Panc1 (cell line): ENCODE measurements at places on chromosomes 5 and 9.

DNA sequence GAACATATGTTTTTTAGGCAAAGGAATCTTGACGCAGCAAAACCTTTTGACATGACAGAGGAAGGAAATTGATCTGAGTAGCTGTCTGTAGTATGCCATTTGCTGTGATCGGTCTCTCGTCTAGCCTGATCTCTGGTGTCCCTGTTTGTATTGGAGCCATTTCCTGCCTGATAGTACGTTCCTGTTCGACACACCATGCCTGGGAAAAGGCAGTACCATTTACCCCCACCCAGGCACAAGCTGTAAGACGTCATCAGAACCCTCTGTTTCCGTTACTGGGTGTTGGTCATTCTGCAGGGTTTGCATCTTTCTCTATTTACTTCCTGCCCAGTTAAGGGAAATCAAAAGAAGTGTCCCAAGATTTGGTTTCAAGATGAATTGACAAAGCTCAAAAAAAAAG lies 129.7 kb downstream of the CEMIP2 start:
- no peak for DNase-seq

- no peak for DNase-seq
These were observed 34.7 kb downstream of the ADRB2 start for GRCh38 chr5:148861088-148861487.

DNA sequence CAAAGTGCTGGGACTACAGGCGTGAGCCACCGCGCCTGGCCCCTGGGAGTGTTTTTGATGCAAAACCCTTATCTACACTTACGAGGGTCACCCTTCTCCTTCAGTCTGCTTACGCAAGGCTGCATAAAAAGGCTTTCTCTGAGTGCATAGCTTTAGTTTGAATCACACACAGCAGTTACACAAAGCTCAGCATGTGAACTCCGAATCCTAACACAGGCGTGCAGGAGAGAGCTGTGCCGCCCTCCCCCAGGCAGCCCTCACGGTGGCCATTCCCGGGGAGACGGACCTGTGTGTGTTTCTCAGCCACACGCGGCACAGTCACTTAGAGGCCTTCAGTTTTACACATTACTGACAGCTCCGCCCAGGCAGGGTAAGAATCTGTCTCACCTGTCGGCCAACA lies 26.7 kb downstream of the EXD3 start:
- no peak for DNase-seq

- no peak for DNase-seq
These were observed 75.2 kb upstream of the FREM1 start for GRCh38 chr9:14985419-14985818.

DNA sequence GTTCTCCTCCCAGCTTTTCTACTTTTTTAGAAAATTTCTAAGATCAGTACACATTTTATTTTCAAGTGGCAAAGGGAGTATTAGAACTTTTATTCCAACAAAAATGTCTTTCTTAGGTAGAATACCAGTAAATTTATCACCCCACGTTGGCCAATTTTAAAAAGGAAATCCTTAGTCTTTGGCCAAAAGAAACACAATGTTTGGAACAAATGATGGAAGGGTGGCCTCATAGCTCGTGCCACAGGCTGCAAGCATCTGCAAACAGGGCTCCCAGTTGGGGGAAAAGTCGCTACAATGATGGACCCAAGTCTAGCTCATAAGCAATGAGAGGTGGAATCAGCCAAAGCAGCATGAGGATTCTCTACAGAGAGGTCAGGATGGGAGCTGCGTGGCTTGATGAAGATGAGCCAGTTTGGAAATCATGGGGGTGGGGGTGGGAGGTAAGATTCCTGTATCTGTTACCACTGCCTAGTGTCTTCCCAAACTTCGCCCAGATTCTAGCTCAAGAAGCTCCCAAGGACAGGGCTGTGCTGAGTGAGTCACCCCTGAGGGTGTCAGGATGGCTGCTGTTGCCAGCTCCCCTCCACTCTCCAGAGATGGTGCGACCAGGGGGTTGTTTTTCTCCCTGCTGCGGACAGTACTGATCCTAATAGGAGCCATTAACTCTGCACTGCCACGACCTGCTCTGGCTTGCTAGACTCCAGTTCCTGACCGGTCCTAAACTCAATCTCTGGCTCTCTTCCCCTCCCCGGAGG lies 75.6 kb downstream of the DCP2 start:
- DNase-seq = no peak

GRCh38 chr9:72473474-72474261 lies 47.7 kb upstream of the TMC1 start:
- DNase-seq = no peak

GRCh38 chr5:127696683-127697082 lies 6.5 kb upstream of the CCDC192 start:
- no peak for DNase-seq

- no peak for DNase-seq
These were observed 13.6 kb downstream of the FAT2 start for GRCh38 chr5:151577566-151577965.

GRCh38 chr9:74526215-74526614 lies 29.1 kb downstream of the RORB start:
- no peak for DNase-seq

DNA sequence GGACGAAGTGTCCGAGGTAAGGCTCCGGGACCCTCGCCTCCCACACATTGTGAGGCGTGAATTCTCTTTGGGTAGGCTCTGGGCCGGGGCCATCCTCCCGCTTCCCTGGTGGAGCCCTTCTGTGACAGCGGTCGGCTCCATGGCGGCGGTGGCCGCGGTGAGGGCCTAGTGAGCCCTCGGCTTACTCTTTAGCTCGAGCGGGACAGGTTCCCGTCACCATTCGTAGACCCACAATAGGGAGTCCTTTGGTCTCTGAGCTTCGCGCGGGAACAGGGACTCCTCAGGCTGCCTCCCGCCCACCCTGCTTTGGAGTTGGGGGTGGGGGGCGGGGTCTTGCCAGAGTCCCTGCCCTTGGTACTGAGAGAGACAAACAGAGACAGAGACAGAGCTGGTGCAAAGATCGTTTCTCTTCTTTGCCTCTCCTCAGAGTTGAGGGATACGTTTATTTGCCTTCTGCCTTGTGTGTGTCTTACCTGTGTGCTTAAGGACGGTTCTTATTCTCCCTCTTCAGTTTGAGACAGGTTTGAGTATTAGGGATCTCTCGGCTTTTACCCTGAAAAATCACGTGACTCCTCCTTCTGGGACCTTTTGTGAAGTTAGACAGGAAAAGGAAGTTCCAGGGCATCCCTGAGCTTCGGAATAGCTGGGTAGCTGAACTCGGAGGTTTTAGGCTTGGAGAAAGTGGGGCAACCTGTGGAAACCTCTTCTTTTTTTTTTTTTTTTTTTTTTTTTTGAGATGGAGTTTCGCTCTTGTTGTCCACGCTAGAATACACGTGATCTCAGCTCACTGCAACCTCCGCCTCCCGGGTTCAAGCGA lies 833 bp downstream of the ANKHD1 start:
- DNase-seq = no peak

GRCh38 chr9:698276-698675 lies 143.2 kb upstream of the DMRT1 start:
- no peak for DNase-seq

GRCh38 chr5:81288021-81288433 lies 13.4 kb upstream of the ZCCHC9 start:
- DNase-seq = no peak

GRCh38 chr9:99073347-99073746 lies 31.6 kb upstream of the TGFBR1 start:
- no peak for DNase-seq
